ENCODE measurements at places on chromosomes 3 and 15. TPM values are rescaled to one million over a fixed set of nuclear protein-coding genes. Genes with fewer than 3 reads are reported as not detected.

Gene TUBGCP5
- 25.8 TPM for total RNA-seq

GRCh38 chr3:111047042-111047441 lies 24.6 kb upstream of the NECTIN3 start:
- no peak for DNase-seq

GRCh38 chr3:25686766-25687165 lies 22.1 kb upstream of the TOP2B start:
- DNase-seq = no peak

GRCh38 chr3:105564546-105565288 lies 198.0 kb downstream of the ALCAM start:
- DNase-seq = no peak

Gene GOLGA8H
- 1.0 TPM for total RNA-seq

- DNase-seq = no peak
Measured at GRCh38 chr15:47283246-47283645, 434.1 kb upstream of the SEMA6D start.

Gene RHO
- total RNA-seq = not detected

GRCh38 chr3:182241766-182242488 lies 530.2 kb downstream of the SOX2 start:
- no peak for DNase-seq

DNA sequence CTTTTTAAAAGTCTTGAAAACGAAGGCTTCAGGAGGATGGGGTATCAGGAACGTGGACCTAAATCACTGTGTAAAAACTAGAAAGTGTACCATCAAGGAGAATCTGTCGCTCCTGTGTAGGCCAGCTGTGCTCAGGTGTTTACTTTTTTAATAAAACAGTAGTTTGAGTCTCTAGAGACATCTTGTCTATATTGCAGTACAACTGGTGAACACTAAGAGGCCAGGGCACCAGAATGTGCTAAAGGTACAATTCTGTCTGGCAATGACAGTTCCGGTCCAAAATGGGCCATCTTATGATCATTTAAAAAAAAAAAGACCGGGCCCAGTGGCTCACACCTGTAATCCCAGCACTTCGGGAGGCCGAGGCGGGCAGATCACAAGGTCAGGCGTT lies 61.8 kb upstream of the MCF2L2 start:
- no peak for DNase-seq

Gene MAP1A
- 0.34 TPM for total RNA-seq

- DNase-seq = no peak
Measured at GRCh38 chr3:70276901-70277300, 35.5 kb downstream of the MDFIC2 start.

DNA sequence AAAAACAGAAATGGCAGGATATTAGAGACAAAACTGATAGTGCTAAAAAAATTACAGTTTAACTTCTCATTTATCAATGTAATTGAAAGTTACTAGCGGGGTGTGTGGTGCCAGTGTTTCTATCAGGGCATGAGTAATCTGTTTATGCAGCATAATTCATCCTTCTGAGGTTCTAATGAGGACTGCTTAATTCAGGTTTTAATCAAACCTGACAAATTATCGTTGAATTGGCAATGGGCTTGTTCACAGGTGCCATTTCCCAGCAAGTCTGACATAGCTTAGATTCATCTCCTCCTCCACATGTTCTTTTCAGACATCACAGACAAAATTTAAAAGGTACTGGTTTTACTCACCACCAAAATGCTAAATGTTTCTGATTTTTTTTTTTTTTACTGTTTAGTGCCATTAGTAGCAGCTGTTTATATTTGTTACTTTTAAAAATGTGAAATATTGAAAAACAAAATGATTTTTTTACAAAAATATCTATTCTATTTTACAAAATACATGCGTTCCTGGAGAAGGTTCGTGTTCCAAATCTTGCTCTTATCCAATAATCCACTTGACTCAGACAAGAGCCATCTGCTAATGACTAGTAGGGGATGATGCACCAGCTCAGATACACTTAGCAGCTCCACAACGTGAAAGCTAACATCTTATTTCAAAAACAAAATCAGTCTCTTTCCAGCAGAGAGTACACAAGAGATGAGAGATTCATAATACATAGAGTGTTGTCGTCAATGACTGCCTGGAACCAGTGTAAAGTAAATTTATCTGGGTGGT lies 447.7 kb upstream of the DPPA4 start:
- DNase-seq = no peak

DNA sequence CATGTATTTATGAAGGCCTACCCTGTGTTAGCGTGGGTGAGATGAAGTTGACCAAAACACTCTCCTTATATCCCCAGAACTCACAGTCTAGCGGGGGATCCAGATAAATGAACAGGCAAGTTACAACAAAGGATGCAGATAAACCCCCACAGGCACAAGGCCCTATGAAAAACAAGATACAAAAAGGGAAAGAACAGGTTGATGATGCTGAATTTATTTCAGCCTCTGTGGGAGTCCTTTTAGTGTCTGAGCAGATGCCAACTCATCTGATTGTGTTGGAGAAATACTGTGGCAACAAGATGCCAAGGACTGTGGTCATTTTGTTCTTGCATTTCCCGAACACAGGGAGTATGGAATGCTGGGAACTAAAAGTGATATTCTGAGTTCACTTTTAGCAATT lies 300.0 kb downstream of the CHST2 start:
- DNase-seq = no peak

Gene ACTRT3
- 4.7 TPM for total RNA-seq

GRCh38 chr15:67010898-67011616 lies 54.3 kb upstream of the SMAD3 start:
- DNase-seq = no peak

DNA sequence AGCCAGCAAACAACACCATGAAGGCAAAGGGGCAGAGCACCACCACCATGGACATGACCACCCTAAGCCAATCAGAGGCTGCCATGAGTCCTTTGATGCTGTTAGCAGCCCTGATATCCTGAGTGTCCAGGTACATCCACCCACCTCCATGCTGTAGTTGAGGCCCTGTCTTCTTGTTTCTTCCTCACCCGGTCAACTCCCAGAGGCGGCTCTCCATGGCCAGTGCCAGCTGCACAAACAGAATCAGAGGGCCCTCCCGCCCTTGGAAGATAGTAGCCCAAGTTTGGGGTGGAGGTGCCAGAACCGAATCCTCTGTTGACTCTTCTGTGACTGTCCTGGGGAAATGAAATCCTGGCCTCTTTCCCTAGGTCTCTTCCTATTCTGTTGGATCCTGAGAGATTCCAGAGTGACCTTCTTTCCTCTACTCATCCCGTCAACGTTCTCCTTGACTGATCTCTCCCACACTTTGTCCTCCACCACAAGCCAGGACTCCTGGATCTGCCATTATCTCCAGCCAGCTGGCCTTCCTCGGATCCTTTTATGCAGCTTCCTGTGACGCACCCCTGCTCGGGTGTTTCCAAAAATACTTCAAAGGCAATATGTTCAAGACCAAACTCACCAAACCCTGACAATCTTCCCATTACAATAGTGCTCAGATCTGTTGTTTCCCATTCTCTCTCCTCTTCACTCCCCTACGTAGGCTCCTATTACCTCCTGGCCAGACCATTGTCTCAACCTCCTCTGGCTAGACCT lies 45.4 kb upstream of the DLG1 start:
- DNase-seq = peak; percentile 25

DNA sequence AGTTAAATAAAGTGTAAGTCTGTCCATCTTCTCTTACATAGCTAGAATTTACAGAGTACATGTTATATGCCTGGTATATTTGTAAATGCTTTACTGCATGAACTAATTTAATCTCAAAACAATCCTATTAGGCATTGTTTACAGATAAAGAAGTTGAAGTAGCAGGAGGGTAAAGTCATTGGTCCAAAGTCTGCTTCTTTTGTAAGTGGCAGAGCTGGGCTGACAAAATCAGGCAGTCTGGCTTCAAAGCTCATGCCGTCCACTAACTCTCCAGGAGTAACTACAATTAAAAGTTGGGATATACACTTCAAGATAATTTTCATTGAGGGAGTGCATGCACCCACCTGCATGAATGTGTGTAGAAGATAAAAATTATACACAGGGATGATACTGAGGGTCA lies 27.3 kb downstream of the VGLL3 start:
- DNase-seq = no peak

Gene NDN
- 40.3 TPM for total RNA-seq

DNA sequence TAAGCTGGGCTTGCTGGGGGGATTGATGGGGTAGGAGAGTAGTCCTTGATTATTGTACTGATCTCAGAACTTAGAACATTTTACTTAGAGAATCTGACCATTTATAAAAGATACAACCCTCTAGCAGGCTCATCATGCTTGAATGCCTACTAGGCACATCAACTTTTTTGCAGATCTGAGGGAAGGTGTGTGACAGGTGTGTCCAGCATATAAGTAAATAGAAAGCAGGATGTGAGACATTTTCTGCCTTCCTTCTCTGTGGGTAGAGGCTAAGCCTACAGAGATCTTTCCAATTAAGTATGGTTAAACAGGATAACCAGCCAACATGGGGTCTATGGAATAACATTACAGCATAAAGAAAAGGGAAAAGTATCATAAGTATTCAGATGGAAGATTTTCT lies 159.1 kb downstream of the AKAP13 start:
- no peak for DNase-seq

Gene SLC30A4
- total RNA-seq = 8.8 TPM

- DNase-seq = no peak
Measured at GRCh38 chr15:55222588-55222987, 25.8 kb upstream of the RSL24D1 start.

- no peak for DNase-seq
Measured at GRCh38 chr3:72720566-72720965, 127.7 kb downstream of the SHQ1 start.

Measured in dermis blood vessel endothelial cell (primary cell).